ENCODE measurements at places on chromosomes 6 and 20.

- DNase-seq, result no peak
Observed at GRCh38 chr6:121695329-121695728, 259.9 kb downstream of the GJA1 start.

DNA sequence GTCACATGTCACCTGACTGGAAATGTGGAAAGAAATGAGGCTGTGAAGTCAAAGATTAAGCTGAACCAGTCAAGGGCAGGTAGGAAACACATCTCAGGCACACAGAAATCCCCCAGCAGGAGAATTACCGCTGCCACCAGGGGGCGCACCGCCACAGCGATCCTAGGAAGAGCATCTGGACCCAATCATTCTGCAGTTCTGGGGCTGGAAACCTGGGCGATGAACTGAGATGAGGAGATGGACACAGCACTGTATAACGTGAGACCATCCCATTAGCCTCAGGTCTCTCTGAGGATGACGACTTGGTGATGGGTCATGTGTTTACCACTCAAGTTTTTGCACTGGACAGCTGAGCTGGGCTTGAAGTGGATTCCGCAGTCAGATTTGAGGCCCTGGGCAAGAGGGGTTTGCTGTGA lies 6.5 kb upstream of the SLC24A3 start:
- DNase-seq, result peak; percentile 31

GRCh38 chr6:108113557-108114519 lies 39.3 kb upstream of the OSTM1 start:
- no peak for DNase-seq

GRCh38 chr6:90098001-90098531 lies 198.6 kb downstream of the BACH2 start:
- no peak for DNase-seq

- DNase-seq, result no peak
Observed at GRCh38 chr6:84709121-84709520, 55.3 kb downstream of the TBX18 start.

GRCh38 chr6:112300896-112301295 lies 46.2 kb upstream of the RFPL4B start:
- no peak for DNase-seq

- DNase-seq, result no peak
Observed at GRCh38 chr6:158009114-158009891, 27.6 kb downstream of the SYNJ2 start.

GRCh38 chr20:8627340-8628004 lies 441.4 kb upstream of the PLCB4 start:
- DNase-seq, result no peak

- DNase-seq, result no peak
Observed at GRCh38 chr20:6848041-6848440, 80.6 kb downstream of the BMP2 start.

DNA sequence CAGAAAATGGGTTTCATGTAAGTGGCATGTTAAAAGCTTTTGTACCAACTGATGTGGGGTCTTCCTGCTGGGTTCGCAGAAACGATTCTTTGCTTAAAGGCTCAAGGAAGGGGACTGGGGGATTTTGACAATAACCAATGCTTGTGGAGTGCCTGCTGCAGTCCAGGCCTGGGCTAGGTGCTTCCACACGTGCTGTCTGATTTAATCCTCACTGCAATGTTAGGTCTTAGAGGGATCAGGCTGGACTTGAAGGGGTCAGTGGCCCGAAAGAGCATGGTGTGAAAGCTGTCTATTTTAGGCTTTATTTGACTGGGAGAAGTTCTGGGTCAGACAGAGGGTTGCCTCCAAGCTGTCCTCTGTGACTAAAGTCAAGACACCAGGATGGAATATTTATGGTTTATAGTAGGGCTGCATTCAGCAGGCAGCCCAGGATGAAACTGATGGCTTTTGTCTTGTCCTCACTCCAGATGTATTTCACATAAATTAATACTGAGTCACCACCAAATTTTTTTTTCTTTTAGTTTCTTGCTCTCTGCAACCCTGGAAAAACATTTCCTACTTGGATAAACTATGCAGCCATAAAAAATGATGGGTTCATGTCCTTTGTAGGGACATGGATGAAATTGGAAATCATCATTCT lies 219.1 kb downstream of the ZMYND8 start:
- DNase-seq, result no peak

DNA sequence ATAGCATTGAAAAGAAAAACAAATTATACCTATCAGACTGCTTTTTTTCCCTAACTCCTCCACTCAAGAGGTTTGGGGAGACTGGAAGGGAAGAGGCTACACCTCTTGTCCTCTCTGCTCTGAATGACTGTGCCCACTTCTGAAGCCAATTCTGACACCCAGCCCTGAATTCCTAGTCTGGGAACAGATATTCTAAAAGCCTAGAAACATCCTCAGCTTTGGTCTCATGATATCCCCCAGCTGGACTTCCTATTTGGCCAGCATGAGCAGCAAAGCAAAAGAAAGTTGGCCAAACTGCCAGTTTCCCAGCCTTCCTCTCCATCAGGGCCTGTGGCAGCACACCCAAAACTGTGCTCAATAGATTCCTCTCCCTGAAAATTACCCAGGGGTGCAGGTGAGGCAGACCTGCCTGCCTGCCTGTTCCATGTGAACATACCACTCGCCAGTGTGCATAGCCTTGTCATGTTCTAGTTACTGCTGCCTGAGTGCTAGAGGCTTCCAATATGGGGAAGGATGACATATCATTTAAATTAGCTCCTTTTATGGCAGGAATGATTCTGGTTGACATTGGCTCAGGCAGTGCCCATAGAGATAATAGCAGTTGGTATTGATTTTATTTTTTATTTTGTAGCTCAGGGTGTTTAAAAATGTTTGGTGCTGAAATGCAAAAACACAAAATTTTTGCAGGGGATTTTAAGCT lies 152.1 kb upstream of the RIN2 start:
- no peak for DNase-seq

DNA sequence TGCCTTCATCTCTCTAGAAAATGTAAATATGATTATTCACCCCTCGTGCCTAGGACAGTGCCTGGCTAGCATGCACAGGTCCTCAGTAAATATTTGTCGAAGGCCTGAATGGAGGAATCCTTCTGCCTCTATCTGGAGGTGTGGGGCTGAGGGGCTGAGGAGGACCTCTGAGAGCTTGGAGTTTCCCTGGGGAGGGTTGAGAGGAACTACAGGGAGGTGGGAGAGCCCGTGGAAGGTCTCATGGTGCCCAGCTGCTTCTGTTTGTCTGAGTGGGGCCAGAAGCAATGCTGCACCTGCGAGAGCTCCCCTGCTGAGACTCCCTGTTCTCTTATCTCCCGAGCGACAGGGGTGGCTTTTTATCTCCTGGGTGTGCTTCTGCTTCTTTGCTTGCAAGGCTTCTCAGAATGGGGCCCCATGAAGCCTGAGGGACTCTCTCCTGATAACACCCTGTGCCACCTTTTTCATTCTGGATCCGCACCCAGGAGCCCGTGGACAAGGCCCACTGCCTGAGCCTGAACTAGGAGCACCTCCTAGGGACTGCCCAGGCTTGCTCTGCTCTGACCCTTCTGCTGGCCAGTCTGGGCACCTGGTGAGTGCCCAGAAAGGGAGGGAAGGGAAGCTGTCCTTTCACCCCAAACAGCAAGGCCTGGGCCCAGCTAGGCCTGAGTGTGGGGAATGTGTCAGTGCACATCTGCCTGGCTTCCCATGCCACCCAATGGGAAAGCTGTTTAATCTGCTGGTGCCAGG lies 2.4 kb downstream of the SLC29A1 start:
- no peak for DNase-seq

DNA sequence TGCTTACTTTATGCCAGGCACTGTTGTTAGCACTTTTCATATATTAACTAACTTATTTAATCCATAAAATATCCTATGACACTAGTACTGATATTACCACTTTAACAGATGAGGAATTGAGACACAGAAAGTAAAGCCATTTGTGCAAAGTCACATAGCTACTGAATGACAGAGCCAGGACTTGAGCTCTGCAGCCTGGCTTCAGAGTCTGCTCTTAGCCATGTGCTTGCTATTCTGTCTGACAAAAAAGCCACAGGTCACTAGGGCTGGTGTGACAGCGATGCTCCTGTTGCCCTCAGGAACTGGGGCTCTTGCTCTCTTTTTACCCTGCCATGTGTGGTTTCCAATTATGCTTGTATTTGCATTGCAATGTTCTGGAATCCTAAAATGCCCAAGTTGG lies 44.7 kb upstream of the RNF8 start:
- DNase-seq, result no peak

DNA sequence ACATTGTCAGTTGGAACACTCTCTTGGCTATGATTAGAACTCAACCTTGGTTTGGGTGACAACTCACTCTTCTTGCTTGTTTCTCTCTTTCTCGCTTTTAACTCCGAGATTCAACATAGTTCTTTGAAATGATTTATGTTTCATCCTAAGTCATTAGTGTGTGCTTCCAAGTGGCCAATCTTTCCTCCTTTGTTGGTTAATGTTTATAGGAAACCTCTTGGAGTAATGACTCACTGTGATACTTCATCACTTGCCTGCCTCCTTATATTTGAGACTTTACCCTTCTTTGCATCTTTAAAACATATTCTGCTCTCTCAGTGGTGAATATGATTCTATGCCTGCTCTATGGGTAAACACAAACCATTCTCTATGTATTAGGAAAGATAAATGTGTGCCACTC lies 279.7 kb upstream of the FLRT3 start:
- no peak for DNase-seq

DNA sequence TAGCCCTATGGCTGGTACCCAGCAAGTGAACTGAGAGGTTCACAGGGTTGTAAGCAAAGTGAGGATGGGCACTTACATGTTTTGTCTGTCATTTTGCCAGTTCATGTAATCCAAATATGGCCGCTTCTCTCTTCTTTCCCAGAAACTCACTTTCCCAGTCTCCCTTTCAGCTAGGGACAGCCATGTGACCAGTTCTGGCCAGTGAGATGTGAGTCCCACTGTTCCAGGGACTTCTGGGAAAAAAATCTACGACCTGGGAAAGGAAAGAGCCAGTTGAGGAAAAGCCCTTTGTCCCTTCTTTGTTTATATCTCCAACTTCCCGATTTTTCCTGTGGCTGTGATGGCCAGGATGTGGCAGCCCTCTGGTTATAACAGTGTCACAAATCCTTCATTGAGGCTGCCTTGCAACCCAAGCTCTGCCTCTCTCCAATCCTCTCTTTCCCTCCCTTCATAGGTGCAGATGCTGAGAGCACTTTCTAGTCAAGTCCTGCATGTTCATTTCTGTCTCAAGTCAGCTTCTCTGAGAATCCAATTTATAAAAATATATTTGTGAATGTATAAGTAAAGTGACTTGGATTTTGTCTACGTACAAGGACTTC lies 148.6 kb upstream of the ZFP64 start:
- no peak for DNase-seq

DNA sequence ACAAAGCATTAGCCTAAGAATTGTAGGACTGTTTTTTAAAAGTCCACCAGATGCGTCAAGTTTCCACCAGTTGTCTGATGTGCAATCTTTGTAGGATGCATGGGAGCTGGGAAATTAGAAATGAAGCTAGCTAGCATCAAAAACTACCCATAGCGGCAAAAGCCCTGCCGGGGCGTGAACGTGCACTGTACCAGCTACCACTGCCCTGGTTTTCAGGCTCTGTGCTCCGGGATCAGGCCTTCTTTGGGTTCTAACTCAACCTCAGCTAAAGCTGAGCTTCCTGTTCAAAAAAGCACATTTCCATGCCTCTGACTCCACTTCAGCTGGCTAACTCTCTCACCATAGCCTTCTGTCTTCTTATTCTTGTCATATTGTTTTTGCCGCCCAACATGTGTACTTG lies 26.9 kb upstream of the FUCA2 start:
- DNase-seq, result no peak

DNA sequence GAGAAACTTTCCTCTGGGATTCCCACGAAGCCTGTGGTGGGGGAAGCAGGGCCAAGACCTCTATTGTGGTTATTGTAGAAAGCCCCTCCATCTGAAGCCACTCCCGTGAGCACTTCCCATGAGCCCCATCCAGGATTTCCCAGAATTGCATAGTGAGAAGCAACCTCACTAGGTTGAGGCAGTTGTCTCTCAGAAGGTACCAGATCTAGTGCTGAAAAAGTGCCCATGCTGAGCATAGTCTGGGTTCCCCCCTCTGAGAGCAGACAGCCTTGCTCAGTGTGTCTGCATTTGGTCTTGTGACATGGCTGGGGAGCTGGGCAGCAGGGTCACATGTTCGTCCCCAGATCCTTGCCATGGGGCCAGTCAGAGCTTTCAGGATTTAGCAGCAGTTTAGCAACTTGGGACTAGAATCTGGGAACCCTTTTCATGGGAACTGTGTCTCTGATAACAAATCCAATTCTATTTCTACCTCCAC lies 38.6 kb downstream of the SLC9A8 start:
- DNase-seq, result no peak

DNA sequence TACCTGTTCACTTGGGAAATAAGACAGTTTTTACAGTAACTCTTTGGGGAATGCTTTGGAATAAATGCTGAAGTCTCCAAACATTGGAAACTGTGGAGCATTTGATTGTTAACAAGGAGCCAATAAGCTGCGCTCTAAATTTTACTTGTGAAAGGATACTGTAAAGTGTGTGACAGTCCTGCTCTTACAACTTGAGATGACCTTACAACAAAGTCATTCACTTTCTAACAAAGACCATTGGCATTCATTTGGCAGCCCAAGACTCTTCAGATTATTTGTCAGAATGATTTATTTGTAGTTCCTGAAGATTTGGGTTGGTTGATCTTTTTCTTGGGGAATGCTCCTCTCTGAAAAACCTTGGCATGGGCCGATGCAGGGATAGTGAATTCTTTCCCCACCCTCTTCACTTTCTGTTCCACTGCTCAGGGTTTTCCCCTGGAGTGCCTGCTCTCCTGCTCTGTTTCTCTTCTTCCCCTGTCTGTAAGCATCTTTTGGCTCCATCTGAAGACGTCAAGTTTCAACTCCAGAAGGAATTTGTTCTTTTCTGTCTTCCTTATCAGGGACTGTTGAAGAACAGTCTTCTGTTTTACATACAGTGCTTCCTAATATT lies 116.4 kb downstream of the AKAP7 start:
- no peak for DNase-seq

- no peak for DNase-seq
Observed at GRCh38 chr20:18831830-18832499, 18.4 kb downstream of the SCP2D1 start.

- no peak for DNase-seq
Observed at GRCh38 chr20:45841407-45842129, 8.0 kb downstream of the SNX21 start.
